Activated T-cell treated with anti-CD3 and anti-CD28 coated beads, Interleukin-2, amount 50 U/mL, for 1 hour (primary cell): ENCODE measurements at places on chromosomes 11 and 22.

DNA sequence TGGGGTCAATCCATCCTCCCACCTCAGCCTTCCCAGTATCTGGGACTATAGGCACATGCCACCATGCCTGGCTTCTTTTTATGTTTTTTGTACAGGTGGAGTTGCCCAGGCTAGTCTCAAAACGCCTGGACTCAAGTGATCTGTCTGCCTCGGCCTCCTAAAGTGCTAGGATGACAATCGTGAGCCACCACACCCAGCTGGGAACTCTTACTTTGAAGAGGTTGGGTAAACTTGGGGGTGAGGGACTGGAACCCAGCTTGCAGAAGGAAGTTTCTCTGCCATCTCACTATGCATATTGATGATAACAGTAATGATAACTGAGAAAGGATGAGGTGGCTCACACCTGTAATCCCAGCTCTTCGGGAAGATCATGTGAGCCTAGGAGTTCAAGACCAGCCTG lies 35.9 kb downstream of the ACO2 start:
- DNase-seq = no peak

- no peak for DNase-seq
Observed at GRCh38 chr22:27987557-27987956, 68.5 kb upstream of the PITPNB start.

GRCh38 chr11:105612771-105613170 lies 2.9 kb downstream of the GRIA4 start:
- DNase-seq = no peak

DNA sequence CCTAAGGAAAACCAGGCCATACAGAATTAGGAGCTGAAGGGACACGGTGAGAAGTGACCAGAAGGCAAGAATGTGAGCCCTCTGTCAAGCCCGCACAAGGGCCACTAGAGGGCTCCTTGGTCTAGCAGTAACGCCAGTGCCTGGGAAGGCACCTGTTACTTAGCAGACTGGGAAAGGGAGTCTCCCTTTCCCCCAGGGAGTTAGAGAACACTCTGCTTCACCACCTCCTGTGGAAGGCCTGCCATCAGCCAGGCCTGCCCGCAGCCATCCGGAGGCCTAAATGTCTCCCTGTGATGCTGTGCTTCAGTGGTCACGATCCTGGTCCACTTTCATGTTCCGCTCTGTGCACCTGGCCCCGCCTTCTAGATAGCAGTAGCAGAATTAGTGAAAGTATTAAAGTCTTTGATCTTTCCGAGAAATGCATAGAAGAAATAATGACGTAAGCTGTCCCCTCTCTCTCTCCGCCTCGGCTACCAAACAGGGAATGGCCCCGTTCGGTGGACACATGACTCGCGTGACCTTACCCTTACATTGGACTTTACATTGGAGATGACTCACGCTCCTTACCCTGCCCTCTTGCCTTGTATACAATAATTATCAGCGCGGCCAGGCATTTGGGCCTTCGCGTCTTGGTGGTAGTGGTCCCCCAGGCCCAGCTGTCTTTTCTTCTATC lies 10.7 kb upstream of the GSTP1 start:
- peak; percentile 33 for DNase-seq

- no peak for DNase-seq
Observed at GRCh38 chr11:106763501-106763900, 254.8 kb downstream of the GUCY1A2 start.

DNA sequence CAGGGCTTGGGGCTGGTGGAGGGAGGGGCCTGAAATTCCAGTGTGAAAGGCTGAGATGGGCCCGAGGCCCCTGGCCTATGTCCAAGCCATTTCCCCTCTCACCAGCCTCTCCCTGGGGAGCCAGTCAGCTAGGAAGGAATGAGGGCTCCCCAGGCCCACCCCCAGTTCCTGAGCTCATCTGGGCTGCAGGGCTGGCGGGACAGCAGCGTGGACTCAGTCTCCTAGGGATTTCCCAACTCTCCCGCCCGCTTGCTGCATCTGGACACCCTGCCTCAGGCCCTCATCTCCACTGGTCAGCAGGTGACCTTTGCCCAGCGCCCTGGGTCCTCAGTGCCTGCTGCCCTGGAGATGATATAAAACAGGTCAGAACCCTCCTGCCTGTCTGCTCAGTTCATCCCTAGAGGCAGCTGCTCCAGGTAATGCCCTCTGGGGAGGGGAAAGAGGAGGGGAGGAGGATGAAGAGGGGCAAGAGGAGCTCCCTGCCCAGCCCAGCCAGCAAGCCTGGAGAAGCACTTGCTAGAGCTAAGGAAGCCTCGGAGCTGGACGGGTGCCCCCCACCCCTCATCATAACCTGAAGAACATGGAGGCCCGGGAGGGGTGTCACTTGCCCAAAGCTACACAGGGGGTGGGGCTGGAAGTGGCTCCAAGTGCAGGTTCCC lies at the start of gene APOC3:
APOC3 (plus strand) TSS at position 383 of the 659 bp plus-strand sequence. CDS start 676 bp downstream, outside the sequence.
- DNase-seq = no peak

GRCh38 chr22:21051831-21052400 lies 6.2 kb downstream of the LRRC74B start:
- DNase-seq = no peak

GRCh38 chr11:78791254-78791653 lies 216.6 kb upstream of the NARS2 start:
- no peak for DNase-seq

GRCh38 chr22:37462983-37463382 lies 23.2 kb downstream of the MFNG start:
- DNase-seq = no peak

- no peak for DNase-seq
Observed at GRCh38 chr22:48719978-48720661, 1107.6 kb downstream of the BRD1 start.

DNA sequence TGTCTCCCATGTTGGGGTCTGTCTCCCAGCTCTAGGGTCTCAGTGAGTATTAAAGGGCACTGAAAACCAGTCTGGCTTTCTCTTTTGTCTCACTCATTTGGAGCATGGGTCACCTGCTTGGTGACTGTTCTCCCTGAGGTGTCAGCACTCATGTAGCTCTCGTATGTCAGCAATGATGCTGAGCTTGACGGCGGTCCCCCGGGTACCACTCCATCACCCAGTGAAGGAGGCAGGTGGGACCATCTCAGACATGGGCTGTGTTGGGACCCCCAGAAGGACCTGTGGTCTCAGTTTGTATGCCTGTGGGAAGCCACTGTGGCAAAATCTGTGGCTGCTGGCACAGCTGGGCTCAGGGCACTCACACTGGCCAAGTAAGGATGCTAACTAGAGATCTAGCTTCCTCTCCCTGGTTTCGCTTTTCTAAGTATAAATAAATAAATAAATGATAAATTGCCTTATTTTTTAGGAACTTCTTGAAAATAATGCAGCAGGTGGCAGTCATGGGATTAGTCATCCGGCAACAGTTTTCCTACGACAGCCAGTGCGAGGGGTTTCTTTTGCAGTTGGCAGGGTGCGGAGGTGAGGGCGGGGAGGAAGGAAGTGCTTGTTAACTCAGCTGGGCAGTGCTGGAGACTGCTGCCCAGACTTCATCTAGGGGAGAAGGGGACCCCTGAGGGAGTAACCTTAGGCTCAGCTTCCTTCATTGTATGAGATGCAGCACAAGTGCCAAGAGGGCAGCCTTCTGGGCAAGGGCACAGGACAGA lies 48.8 kb downstream of the OSBP2 start:
- DNase-seq = no peak

GRCh38 chr22:30183861-30184278 lies 62.7 kb downstream of the LIF start:
- DNase-seq = no peak

DNA sequence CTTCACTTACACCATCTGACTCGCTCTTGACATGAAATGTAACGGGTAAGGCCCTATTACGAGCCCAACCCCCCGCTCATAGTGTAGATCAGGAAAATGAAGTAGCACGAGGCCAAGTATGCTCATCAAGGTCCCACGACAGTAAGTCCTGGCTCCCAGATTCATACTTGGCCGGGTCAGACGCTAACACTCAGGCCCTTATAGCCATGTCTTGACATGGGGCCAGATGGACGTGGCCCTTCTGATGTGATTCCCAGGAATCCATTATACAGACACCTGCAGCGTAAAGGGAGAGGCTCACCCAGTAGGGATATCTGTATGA lies 175.1 kb downstream of the CEP164 start:
- DNase-seq = no peak

- no peak for DNase-seq
Observed at GRCh38 chr11:60874421-60875365, 7.4 kb downstream of the ZP1 start.

GRCh38 chr11:21385669-21386440 lies 716.5 kb downstream of the NELL1 start:
- DNase-seq = no peak

GRCh38 chr11:55826919-55827318 lies at the start of gene OR5L2:
Gene OR5L2 (plus strand): TSS chr11:55827219. CDS start chr11:55827219, 0 bp downstream.
- no peak for DNase-seq

DNA sequence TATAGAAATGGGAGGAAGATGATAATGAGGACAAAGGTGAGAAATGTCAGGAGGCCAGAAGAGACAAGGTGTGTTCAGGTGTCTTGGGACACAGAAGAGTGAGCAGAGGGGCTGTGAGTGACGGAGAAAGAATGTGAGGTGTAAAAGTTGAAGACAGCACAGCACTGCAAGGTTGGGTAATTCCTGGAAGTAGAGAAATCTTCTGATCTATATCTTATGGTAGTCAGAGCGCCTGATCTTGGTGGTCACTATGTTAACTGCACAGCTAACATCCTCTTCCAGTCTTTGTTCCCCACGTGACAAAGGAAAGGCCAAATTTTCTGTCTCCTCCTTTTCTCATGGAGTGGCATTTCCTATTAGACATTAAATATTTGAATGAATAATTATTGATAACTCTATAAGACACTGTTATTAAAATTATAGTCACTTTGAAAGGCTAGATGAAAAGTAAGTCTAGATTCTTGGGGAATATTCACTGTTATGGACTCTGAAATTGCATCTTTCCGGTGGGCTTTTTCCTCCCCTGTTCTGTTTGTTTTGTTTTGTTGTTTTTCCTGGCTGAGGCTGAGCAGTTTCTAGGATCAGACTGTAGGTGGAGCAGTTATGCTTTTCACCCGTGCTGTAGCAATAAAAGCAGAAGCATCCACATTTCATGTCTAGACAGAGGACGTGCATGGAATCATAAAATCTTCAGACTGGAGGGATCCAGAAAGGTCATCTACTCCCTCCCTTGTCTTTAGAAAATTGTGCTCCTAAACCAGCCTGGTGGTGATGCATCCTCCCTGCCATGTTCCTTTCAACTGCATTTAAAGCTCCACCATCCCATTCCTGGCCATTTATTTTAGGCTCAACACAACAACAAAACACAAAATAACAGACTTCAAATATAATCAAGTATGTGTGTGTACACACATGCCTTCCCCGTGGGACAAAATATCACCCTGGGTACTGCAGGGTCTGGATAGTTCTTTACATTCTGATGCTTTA lies 26.6 kb downstream of the SC5D start:
- no peak for DNase-seq

- no peak for DNase-seq
Observed at GRCh38 chr11:34671946-34672345, 51.1 kb downstream of the EHF start.

DNA sequence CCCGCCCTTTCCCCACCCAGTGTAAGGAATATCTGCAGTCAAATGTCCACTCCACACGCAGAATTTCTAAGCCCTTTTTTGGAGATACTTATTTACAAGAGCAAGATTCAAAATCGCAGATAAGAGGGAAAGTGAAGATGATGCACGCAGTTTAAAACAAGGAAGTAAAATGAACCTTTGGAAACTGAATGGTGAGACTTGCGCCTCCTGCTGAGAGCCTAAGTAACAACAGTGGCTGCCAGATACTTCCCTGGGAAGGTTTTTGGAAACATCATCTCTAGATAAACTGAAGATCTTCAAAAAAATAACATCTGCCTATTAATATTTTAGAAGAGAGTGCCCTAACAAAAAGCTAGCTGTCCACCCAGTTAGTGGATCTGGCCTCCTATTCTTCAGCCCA lies 963.1 kb upstream of the FAT3 start:
- DNase-seq = no peak

DNA sequence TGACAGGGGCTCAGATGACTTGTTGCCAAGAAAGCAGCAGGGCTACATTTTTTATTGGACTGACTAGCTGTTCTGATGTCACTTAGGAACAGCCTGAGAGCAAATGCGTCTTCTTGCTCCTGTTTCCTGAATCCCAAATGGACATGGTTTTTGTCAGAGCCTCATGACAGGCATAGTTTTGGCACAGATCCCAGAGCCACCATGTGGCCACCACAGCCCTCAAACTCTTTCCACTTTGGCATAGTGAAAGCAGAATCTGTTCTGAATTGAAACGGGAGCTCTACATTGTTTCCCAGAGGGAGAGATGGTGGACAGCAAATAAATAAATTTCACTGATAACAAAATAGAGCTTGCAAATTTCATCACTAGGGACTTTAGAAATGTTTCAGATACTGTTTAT lies 222.2 kb downstream of the C11orf87 start:
- no peak for DNase-seq

DNA sequence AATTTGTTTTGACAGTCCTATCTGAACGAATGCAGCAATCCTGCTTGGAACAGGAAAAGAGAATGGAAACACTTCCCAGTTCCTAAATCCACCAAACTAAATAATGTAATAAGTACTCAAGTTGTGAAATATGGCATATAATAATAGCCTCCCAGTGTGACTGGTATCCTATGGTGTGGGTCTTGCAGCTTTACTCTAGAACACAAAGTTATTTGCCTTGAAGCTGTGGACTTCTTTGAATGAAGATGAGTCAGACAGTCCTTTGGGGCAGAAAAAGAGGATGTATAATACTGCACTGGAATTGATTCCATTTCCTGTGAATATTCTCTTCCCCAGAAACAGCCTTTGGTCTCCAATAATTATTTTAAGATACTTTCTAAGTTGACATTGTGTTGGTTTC lies 887.0 kb downstream of the KCNA4 start:
- no peak for DNase-seq

DNA sequence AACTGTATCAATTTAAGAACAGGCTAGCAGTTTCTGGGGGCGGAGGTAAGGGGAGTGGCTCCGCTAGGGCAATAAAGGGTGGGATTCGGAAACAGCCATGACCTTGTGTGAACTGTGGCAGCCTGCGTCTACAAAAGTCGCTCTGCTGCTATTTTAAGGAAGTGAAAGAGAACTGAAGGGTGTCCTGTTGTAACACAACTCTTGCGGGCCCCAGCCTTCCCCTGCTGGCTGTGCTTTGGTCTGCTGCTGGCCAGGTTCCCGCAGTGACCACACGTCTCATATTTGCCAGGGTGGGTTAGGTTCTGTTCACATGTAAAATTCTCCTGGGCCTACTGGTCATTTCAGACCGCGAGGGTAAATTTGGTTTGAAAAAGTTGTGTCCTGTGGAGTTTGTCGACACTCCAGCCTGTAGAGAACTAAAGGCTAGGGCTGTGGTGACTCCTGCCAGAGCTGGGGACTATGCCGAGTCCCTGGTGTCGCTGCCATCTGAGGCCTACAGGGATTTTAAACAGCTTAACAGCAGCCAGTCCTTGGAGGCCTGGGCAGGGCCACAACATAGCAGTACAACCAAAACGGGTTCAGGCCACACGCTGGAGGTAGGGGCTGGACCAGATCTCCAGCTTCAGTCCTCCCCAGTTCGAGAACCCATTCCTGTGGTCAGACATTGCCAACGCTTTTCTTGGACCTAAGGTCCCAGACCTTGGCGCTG lies 1.1 kb upstream of the PPFIBP2 start:
- no peak for DNase-seq
